H1 (cell line): ENCODE measurements at places on chromosomes 1 and 21.
A peak's percentile ranks its signal among the peaks of the same experiment; 100 is the strongest.

- no peak overlapping the region for H3K27ac ChIP-seq
- H3K27me3 ChIP-seq = peaks cover 1% of the 10 kb centered on the region
- no peak overlapping the region for H3K4me3 ChIP-seq
Measured at GRCh38 chr1:74822851-74823401, 90.0 kb downstream of the TYW3 start.

GRCh38 chr1:27518808-27519207 lies 28.8 kb upstream of the WASF2 start:
- no peak overlapping the region for H3K27ac ChIP-seq
- H3K4me3 ChIP-seq = no peak overlapping the region
- peaks cover 18% of the 10 kb centered on the region for H3K4me1 ChIP-seq
- no peak for DNase-seq
- H3K36me3 ChIP-seq = no peaks in the 10 kb centered on the region
- H3K27me3 ChIP-seq = no peaks in the 10 kb centered on the region

GRCh38 chr1:160753594-160753993 lies 14.5 kb downstream of the SLAMF7 start:
- H3K4me3 ChIP-seq = no peak overlapping the region
- DNase-seq = no peak
- H3K27ac ChIP-seq = no peak overlapping the region
- H3K36me3 ChIP-seq = no peaks in the 10 kb centered on the region

GRCh38 chr21:33302796-33303195 lies 22.0 kb upstream of the IFNAR1 start:
- no peak overlapping the region for H3K4me3 ChIP-seq
- H3K27me3 ChIP-seq = no peaks in the 10 kb centered on the region
- DNase-seq = peak; percentile 44
- H3K4me1 ChIP-seq = no peaks in the 10 kb centered on the region
- no peak overlapping the region for H3K27ac ChIP-seq

GRCh38 chr1:110291241-110292030 lies 47.7 kb upstream of the RBM15 start:
- DNase-seq = no peak
- H3K4me3 ChIP-seq = no peak overlapping the region
- H3K36me3 ChIP-seq = no peaks in the 10 kb centered on the region
- H3K4me1 ChIP-seq = no peaks in the 10 kb centered on the region
- no peaks in the 10 kb centered on the region for H3K27me3 ChIP-seq

GRCh38 chr1:42833981-42834380 lies 12.4 kb upstream of the ZNF691 start:
- H3K36me3 ChIP-seq = no peaks in the 10 kb centered on the region
- DNase-seq = no peak
- H3K4me3 ChIP-seq = no peak overlapping the region
- no peaks in the 10 kb centered on the region for H3K27me3 ChIP-seq
- no peak overlapping the region for H3K27ac ChIP-seq
- H3K4me1 ChIP-seq = no peaks in the 10 kb centered on the region

DNA sequence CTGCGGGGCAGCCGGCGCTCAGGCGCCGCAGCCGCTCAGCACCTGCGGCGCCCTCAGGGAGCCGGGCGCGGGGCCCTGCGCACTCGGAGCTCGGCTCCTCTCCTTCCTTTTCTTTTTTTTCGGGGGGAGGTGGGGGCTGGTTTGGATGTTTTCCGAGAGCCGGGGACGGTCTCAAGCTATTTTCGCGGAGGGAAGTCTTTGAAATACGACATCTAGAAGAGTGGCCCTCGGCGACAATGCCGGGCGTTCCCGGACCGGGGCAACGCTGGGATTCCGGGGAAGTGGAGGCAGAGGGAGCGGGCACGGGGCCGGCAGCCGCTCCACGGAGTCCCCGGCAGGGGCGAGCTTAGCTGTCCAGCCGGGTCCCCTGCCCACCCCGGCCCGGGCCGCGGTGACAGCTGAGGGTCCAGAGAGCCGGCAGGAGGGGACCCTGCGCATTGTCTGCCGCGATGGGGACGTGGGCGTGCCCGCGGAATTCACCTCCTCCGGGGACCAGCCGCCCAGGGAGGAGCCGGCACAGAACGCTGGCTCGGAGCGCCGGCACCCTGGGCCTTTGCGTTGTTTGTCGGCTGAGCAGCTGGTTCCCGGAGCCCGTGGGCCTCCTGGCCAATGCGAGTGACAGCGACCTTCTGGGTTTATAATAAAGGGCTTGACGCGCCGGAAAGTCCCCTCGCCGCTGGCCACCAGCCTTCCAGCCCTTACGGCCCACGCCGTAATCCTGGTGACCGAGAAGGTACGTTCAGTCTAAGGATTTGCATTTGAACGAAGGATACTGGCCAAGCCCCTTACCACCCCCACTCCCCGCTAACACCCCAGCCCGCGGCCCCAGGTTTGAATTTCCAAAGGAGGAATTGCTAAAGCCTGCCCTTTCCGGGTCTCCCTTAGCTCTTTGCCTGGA lies 582 bp downstream of the SLC37A1 start:
- no peak overlapping the region for H3K27ac ChIP-seq
- peaks cover 20% of the 10 kb centered on the region for H3K4me1 ChIP-seq
- no peaks in the 10 kb centered on the region for H3K27me3 ChIP-seq
- peak overlapping the region; percentile 45 for H3K4me3 ChIP-seq
- H3K36me3 ChIP-seq = no peaks in the 10 kb centered on the region

GRCh38 chr1:13699510-13699909 lies 478 bp upstream of the PRDM2 start:
- no peaks in the 10 kb centered on the region for H3K36me3 ChIP-seq
- H3K27me3 ChIP-seq = peaks cover 11% of the 10 kb centered on the region
- H3K4me3 ChIP-seq = peak overlapping the region; percentile 70
- no peak for DNase-seq

- H3K36me3 ChIP-seq = no peaks in the 10 kb centered on the region
- H3K27me3 ChIP-seq = no peaks in the 10 kb centered on the region
- H3K4me3 ChIP-seq = no peak overlapping the region
- no peak for DNase-seq
Measured at GRCh38 chr1:73727036-73727435, 470.9 kb downstream of the LRRIQ3 start.

GRCh38 chr1:208942394-208943130 lies 641.0 kb upstream of the CAMK1G start:
- no peak for DNase-seq
- H3K27me3 ChIP-seq = peaks cover 2% of the 10 kb centered on the region
- no peaks in the 10 kb centered on the region for H3K4me1 ChIP-seq
- H3K4me3 ChIP-seq = no peak overlapping the region
- H3K36me3 ChIP-seq = no peaks in the 10 kb centered on the region

GRCh38 chr1:71350330-71350729 lies 269.5 kb upstream of the ZRANB2 start:
- H3K4me3 ChIP-seq = no peak overlapping the region
- DNase-seq = no peak
- no peak overlapping the region for H3K27ac ChIP-seq
- H3K4me1 ChIP-seq = no peaks in the 10 kb centered on the region

DNA sequence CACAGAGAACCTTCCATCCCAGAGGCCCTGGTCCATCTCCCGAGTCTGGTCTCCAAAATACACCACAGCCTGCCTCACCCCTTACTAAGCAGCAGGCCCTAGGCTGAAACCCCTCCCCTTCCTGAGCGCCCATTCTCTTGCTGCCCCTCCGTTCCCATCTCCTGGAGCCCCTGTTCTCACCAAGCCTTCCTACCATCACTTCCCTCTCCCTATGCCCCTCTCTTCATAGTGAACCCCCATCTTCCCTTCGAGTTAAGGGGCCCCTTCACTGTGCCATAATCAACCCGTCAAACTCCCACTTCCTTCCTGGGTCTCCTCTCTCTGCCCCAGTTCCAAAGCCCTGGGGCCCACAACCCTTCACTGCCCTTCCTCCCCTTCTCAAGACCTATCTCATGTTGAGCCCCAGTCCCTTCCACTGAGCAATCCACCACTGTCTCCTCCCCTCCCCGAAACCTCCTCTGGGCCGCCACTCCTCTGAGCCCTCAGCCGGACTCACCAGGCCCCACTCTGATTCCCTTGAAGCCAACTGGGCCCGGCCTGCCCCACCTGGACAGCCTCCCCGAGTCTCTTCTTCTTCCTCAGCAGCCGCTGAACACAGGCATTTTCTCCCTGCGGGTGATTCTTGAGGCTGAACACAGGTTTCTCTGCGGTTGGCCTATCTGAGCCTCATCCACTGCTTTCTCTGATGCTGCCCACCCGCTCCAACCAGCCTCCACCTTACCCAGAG lies 42.2 kb upstream of the WASF2 start:
- H3K27ac ChIP-seq = no peak overlapping the region
- no peak overlapping the region for H3K4me3 ChIP-seq
- peaks cover 40% of the 10 kb centered on the region for H3K4me1 ChIP-seq
- no peaks in the 10 kb centered on the region for H3K36me3 ChIP-seq
- no peaks in the 10 kb centered on the region for H3K27me3 ChIP-seq

DNA sequence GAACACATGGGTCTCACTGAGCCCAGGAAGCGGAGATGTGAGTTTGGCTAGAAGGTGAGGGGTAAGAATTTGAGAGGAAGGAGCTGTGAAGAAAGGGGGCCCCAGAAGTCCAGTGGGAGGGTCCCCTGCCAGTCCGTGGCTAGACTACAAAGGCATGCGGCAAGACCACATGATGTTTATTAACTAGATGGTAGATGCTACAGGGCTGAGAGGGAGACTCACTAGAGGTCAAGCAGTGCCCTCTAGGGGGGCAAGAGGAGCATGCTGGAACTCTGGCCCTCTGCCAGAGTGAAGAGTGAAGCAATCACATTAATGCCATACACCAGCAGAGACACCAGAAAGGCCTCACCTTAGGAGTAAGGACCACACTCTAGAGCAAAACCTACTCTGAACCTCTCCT lies 12.2 kb downstream of the KIAA0319L start:
- no peak for DNase-seq
- no peak overlapping the region for H3K27ac ChIP-seq
- no peak overlapping the region for H3K4me3 ChIP-seq
- H3K4me1 ChIP-seq = peaks cover 3% of the 10 kb centered on the region
- peaks cover 28% of the 10 kb centered on the region for H3K36me3 ChIP-seq

DNA sequence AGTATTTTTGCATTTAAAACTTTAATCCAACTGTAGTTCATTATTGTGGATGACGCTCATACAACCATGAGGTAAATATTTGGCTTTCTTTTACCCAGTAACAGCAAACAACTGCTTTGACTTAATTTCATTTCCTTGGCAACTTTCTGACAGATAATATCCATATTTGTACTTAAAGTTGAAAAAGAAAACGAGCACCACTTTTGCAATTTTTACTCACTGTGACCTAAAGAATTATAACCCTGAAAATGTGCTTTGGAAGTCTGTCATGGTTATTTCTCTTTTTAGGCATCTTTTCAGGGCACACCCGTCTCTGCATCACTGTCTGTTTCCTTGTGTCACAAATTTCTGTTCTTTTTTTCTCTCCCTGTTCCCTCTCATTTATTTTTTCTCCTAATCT lies 918 bp upstream of the CD2 start:
- H3K36me3 ChIP-seq = no peaks in the 10 kb centered on the region
- DNase-seq = no peak
- no peak overlapping the region for H3K4me3 ChIP-seq
- H3K27ac ChIP-seq = no peak overlapping the region
- H3K27me3 ChIP-seq = no peaks in the 10 kb centered on the region

GRCh38 chr1:177873238-177873637 lies 96.6 kb downstream of the SEC16B start:
- DNase-seq = no peak
- no peaks in the 10 kb centered on the region for H3K27me3 ChIP-seq
- H3K4me3 ChIP-seq = no peak overlapping the region
- no peaks in the 10 kb centered on the region for H3K4me1 ChIP-seq
- no peak overlapping the region for H3K27ac ChIP-seq

GRCh38 chr1:109931911-109932636 lies 21.4 kb downstream of the CSF1 start:
- peaks cover 9% of the 10 kb centered on the region for H3K4me1 ChIP-seq
- H3K27me3 ChIP-seq = no peaks in the 10 kb centered on the region
- DNase-seq = no peak
- no peak overlapping the region for H3K4me3 ChIP-seq
- H3K36me3 ChIP-seq = no peaks in the 10 kb centered on the region

- no peak for DNase-seq
- H3K27ac ChIP-seq = no peak overlapping the region
- H3K4me3 ChIP-seq = no peak overlapping the region
- no peaks in the 10 kb centered on the region for H3K36me3 ChIP-seq
- H3K27me3 ChIP-seq = no peaks in the 10 kb centered on the region
- H3K4me1 ChIP-seq = no peaks in the 10 kb centered on the region
Measured at GRCh38 chr1:203138066-203138465, 10.5 kb downstream of the ADORA1 start.

DNA sequence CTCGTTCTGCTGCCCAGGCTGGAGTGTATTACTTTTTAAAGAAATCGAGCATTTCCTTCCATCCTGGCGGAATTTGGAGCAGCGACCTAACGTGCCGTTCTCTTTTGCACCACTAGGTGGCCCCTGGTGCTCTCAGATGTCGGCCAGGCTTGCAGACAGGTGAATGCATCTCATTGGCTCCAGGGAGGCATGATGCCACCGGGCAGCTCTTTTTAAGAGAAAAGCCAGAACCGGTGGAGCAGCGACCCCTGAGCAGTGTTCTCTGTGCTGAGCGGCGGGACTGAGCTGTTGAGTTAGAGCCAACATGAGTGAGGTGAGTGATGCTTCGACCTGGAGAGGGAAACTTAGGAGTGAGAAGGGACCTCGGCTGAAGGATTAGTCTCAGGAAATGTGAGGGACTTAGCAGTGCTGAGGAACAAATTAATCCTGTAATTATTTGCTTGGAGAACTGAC lies at the start of gene PCP4:
PCP4 (plus strand) TSS at position 241 of the 453 bp plus-strand sequence; CDS start at position 305, 64 bp downstream.
- no peaks in the 10 kb centered on the region for H3K4me1 ChIP-seq
- peak; percentile 78 for DNase-seq
- no peaks in the 10 kb centered on the region for H3K36me3 ChIP-seq
- no peak within 1 kb of the TSS; the same call in 1 of the 2 replicates for H3K4me3 ChIP-seq
- no peaks in the 10 kb centered on the region for H3K27me3 ChIP-seq

- no peak for DNase-seq
- no peak overlapping the region for H3K27ac ChIP-seq
- H3K36me3 ChIP-seq = no peaks in the 10 kb centered on the region
- H3K4me3 ChIP-seq = no peak overlapping the region
- no peaks in the 10 kb centered on the region for H3K27me3 ChIP-seq
- no peaks in the 10 kb centered on the region for H3K4me1 ChIP-seq
Measured at GRCh38 chr1:108590957-108591356, 31.1 kb downstream of the EEIG2 start.

DNA sequence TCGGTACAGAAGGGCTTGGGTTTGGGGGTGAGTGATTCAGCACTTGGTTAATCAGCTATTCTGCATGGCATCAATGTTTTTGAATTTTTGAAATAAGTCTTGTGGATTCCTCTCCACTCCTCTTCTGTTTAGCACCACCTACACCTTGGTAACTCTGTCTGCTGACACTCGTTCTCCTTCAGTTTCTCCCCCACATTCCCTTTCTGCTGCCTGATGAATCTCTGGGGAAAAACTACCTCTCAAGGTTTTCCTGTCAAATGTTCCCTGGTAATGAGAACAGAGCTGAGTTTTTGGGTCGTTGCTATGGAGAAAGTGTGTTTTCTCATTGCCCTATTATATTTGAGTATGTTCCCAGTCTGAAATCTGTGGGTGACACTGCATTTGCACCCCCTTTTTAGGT lies 108.2 kb downstream of the GABPA start:
- DNase-seq = no peak
- H3K4me1 ChIP-seq = no peaks in the 10 kb centered on the region
- no peak overlapping the region for H3K27ac ChIP-seq
- H3K4me3 ChIP-seq = no peak overlapping the region
